Stimulated activated CD8-positive, alpha-beta memory T cell treated with anti-CD3 and anti-CD28 coated beads, Interleukin-15, amount 100 ng/mL, for 1 hour (primary cell): ENCODE measurements at places on chromosomes 1 and 21.

GRCh38 chr1:25690396-25690956 is 73.9 kb downstream of the MAN1C1 start:
- no peak for DNase-seq

- no peak for DNase-seq
These were observed 23.6 kb upstream of the SLC19A2 start for GRCh38 chr1:169509354-169509753.

DNA sequence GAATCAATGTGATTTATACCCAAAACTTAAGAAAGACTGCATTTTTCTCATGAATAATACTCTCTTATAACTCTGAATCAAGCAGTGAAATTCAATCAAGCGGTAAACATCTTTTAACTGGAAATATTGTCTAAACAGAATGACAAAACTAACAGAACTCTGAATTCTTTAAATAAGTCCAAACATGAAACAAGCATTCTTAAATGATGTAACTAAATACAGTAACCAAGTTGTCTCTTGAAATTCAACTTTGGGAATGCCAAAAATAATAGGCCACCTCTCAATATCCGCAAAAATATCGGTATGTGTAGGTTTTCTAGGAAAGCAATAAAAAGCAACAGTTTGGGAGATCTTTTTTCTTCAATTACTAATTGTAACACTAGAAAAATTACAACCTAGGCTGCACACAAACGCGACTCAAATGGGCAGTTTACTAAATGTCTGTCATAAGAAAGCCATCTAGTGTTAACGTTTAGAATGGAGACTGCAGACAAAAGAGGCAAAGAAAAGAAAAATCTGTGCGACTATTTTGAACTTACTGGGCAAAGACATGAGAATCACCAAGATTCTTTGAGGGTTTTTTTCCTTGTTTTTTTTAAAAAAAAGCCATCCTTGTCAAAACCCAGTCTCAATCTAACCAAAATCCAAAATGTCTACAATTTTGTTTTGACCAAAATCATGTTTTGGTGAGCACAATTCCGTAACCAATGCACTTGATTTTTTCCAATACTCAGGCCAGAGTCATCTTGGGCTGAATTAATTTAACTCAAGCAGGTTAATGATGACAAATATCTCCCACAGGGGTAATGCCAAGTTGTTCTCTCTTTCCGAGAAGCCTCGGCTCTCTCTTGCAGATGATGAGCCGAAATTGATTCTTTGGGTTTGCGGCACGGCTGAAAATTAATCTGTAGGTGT is 1.3 kb downstream of the SIPA1L2 start:
- no peak for DNase-seq

GRCh38 chr1:192974701-192975100 is 84.5 kb downstream of the UCHL5 start:
- no peak for DNase-seq

DNA sequence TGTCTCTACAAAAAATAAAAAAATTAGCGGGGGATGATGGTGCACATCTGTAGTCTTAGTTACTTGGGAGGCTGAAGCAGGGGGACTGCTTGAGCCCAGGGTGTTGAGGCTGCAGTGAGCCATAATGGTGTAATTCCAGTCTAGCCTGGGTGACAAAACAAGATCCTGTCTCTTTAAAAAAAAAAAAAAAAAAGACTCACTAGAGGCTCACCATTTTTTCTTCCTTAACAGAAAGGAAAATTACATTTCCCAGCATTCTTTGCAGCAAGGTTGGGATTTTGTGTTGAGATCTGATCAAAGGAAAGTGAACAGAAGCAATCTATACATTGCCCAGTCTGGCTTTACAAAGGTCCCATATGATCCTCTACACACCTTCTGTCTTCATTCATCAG is 21.5 kb downstream of the GFI1 start:
- no peak for DNase-seq

DNA sequence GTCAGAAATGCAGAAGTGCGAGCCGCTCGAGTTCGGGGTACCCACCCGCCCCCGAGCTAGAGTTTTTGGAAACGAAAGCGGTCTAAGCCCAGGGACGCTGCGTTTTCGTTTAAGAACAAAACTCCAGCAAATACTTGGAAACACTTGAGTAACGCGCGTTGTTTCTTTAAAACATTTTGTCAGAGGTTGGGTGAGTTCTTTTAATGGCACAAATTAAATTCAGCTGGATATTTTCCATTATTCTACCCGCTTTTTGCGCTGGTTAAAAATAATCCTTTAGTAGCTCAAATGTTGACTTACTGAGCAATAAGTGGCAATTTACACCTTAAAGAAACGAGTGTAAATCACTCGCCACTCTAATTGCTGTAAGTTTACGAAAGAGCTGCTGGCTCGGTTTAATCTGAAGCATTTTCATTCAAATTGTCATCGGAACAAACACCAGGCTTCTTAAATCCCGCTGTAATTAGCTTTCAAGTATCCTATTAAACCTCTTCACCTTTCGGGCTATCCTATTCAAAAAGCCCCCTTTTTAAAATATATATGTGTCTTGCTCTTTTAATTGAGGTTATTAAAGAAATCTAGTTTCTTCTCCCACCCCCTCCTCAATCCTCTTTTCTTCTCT is 1.5 kb downstream of the LHX8 start:
- DNase-seq = no peak

- no peak for DNase-seq
These were observed 22.6 kb downstream of the AK4 start for GRCh38 chr1:65170511-65171142.

DNA sequence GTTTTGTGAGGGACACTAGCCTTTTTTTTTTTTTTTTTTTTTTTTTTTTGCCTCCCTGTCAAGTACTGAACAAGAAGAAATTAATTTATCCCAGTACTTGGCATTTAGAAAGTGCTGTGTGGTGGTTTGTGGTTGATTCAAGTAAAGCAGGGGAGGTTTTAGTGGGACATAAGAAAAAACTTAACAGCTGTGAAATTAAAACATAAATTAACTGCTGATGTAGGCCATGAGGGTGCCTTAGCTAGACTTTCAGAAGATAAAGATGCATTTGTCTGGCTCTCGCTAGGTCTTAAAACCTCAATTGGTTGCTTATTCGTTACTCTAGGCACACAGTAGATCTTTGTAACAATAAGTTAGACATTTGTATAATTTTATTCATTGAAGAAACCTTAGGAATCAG is 52.3 kb downstream of the SPATA46 start:
- no peak for DNase-seq

DNA sequence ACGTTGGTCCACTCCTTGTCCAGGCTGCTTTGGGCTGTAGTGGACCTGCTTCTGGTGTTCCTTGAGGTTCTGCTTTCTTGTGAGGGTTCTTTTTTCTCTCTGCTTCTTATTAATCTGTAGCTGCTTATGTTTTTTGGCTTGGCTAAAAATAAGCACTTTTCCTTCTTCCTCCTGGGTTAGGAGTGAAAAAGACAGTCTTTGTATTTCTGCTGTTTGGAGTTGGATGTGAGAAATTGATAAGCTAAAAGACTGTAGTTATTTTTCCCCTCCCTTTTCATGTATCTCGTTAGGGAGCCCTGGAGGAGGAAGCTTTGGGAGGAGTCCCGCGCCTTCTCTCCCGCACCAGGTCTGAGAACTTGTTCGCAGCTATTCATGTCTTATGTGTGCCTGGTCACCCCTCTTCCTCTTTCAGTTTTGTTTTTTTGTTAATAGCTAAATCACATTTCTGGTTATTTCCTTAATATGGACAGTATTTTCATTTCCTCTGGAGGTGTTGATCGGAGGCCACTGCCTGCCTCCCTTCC is 79.0 kb downstream of the GALNT2 start:
- no peak for DNase-seq

- DNase-seq = no peak
These were observed 2.6 kb downstream of the C1orf226 start for GRCh38 chr1:162384116-162384515.

- no peak for DNase-seq
These were observed 74.0 kb downstream of the NFASC start for GRCh38 chr1:204944662-204945061.

DNA sequence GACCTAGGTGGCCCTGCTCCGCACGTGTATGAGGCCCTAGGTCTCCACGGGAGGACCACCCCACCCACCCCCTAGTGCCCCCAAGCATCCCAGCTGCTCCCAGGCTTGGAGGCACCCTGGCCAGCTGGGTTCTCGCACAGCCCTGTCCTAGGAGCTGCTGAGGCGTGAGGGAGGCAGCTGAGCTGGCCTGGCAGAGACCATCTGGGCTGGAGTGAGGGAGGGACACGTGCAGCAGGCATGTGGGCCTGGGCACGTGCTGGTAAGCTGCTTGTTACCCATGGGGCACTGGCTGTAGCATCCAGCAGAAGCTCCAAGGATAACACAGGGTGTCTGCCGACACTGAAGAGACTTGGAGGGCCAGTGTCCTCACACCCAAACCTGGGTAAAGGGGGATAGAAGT is 10.1 kb downstream of the SLC6A9 start:
- DNase-seq = no peak

GRCh38 chr1:59393211-59394180 is 96.6 kb downstream of the FGGY start:
- no peak for DNase-seq

DNA sequence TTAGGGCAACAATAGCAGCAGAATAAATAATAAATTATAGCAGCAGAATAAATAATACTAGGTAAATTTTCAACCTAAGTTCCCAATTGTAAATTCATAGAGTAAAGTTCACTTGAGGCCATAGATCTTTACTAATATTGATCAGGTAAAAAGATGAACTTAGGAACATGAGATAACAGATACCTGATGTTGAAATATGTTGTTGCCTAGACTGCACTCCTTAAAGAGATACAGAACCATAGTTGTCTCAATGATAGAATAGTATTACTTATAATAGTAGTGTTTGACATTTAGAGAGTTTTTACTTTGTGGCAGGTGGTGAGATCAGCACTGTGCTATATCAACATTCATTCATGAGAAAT is 378 bp upstream of the F13B start:
- no peak for DNase-seq

- DNase-seq = no peak
These were observed 36.4 kb upstream of the TARBP1 start for GRCh38 chr1:234515411-234515810.

GRCh38 chr1:197927908-197928665 is 10.9 kb downstream of the LHX9 start:
- no peak for DNase-seq

- no peak for DNase-seq
These were observed 32.3 kb downstream of the TBX19 start for GRCh38 chr1:168312718-168313604.

- no peak for DNase-seq
These were observed 8.8 kb downstream of the BARHL2 start for GRCh38 chr1:90708236-90708786.

DNA sequence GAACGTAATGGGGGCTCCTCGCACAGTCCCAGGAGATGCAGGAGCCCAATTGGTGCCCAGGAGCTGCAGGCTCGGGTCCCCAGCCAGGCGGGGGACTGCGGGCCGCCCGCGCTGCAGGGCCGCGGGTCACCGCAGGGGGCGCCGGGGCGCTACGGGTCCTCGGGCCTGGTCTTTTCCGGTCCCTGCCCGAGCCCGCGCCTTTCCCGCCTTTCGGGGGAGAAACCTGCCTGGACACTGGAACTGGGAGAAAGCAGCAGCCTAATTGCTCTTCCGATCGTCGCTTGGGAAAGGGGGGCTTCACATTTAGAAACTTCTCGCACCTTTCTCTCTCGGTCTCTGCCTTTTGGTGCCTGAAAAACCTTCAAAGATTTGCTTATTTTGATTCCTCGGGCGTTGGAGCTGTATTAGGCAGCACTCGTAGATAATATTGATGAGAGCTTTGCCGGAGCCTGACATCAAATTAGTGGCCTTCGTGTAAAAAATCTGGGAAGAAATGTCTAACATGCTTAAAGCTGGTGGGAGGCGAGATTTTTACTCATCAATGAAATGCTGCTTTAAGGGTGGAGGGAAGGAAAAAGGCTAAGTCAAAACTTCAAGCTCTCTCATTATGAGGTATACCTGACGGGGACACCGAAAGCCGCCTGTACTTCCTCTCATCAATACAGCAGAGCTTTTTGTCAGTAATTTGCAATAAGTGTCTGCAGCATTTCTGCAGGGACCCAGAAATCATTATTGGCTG is 12.6 kb upstream of the BARHL2 start:
- no peak for DNase-seq

DNA sequence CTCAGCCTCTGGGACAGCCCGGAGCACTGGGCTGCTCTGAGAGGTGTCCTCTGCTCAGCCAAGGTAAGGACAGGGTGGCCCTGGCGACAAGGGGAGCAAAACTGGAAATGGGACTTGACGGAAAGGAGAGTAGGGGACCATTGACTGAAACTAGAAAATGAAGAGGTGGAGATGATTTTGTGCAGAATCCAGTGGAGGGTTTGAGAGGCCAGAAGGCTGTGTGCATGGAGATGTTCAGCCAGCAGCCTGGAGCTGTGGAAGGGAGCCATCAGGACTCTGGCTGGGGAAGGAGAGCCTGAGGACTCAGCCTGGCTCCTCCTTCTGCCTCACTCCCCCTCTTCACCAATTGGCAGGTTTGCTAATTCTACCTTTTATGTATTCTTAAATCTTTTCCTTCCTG is 114.2 kb downstream of the EDEM3 start:
- DNase-seq = no peak

GRCh38 chr1:104945406-104945805 is 1195.7 kb downstream of the AMY1C start:
- DNase-seq = no peak

GRCh38 chr1:169586067-169586394 is 250 bp downstream of the F5 start:
- no peak for DNase-seq

GRCh38 chr1:247825362-247825761 is 1.4 kb upstream of the OR14A16 start:
- DNase-seq = no peak

GRCh38 chr1:246617768-246618167 is 51.5 kb downstream of the CNST start:
- DNase-seq = no peak

DNA sequence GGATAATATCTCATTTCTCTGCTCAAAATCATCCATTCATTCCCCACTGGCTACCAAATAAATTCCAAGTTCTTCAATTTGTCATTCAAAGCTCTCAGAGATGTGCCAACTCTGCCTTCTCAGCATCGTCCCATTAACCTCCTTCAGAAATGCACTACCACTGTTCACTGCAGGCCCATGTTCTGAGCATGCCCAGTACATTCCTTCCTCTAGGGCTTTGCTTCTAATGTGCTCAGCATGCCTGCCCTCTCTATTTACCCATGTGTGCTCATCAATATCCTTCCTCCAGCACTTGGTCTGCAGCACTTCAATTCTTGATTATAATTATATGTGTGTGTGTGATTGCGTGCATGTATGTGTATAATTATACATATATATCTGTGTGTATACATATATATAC is 36.1 kb upstream of the RGS8 start:
- DNase-seq = no peak

DNA sequence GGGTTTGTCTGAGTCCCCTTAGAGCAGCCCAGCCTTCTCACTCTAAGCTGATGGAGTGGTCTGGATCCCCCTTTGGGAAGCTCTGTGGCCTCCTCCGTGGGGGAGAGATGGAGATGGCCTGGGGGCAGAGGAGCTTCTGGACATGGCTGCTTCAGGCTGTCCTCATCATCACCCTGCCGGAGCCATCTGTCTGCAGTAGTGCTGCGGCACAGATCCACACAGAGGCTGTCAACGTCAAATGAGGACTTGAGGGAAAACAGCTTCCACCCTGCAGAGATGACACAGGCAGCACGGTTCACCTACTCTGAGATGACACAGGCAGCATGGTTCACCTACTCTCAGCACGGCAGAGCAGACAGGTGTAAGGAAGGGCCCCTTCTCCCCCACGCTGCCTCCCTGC is 134.3 kb downstream of the IGSF21 start:
- no peak for DNase-seq

- DNase-seq = no peak
These were observed 150.6 kb downstream of the RWDD3 start for GRCh38 chr1:95384567-95384966.

- DNase-seq = no peak
These were observed 8.9 kb downstream of the MRTO4 start for GRCh38 chr1:19260211-19261138.

GRCh38 chr21:42707207-42707830 is 53.9 kb downstream of the PDE9A start:
- no peak for DNase-seq
